ENCODE measurements at places on chromosomes 6 and 20.

- DNase-seq, result no peak
Measured at GRCh38 chr20:3648951-3649350, 14.2 kb downstream of the GFRA4 start.

- no peak for DNase-seq
Measured at GRCh38 chr6:81937296-81937937, 184.9 kb upstream of the TENT5A start.

GRCh38 chr6:43488667-43489276, 11.4 kb downstream of the TJAP1 start:
- DNase-seq, result no peak

DNA sequence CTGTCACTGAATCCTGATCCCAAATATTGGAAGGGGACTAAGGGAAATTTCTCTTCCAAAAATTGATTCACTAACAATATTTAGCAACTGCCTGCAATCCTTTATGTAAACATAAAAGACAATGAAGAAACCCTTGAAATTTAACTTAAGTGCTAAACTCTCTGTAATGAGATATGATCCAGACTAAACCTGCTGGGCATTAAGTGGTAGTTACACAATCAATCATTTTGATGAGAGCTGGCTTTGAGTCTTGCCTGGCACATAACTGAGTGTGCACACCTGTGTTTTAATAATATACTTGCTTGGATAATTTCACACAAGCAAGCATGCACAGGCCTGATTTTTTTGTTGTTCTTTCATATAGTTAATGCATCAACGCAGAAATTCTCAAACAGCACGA, 9.8 kb upstream of the ZFP64 start:
- DNase-seq, result no peak

Measured in activated CD4-positive, alpha-beta T cell treated with anti-CD3 and anti-CD28 coated beads, Interleukin-2, Interleukin-6, amounts not matched to agents 100 ng/mL and 50 ng/mL, durations not matched to agents 16 hours and 8 hours (primary cell).